Activated naive CD4-positive, alpha-beta T cell treated with anti-CD3 and anti-CD28 coated beads, Interleukin-2, amount 50 U/mL, for 16 hours (primary cell): ENCODE measurements at places on chromosomes 12 and 14.

GRCh38 chr12:112705037-112705632 lies 86.4 kb upstream of the RPH3A start:
- no peak for DNase-seq

DNA sequence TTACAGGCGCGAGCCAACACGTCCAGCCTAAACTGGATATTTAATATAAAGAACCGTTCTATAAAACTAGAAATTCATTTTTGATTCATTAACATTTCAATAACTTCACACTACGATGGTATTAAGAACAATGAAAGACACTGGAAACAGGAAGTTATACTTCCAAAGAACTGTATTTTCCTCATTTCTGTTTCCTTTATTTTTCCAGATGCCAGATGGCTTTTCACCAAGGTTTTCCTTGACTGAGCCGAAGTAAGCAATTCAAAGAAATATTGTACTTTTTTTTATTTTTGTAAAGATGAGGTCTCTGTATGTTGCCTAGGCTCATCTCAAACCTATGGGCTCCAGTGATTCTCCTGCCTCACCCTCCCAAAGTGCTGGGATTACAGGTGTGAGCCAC lies 28.2 kb downstream of the EEA1 start:
- DNase-seq, result no peak

DNA sequence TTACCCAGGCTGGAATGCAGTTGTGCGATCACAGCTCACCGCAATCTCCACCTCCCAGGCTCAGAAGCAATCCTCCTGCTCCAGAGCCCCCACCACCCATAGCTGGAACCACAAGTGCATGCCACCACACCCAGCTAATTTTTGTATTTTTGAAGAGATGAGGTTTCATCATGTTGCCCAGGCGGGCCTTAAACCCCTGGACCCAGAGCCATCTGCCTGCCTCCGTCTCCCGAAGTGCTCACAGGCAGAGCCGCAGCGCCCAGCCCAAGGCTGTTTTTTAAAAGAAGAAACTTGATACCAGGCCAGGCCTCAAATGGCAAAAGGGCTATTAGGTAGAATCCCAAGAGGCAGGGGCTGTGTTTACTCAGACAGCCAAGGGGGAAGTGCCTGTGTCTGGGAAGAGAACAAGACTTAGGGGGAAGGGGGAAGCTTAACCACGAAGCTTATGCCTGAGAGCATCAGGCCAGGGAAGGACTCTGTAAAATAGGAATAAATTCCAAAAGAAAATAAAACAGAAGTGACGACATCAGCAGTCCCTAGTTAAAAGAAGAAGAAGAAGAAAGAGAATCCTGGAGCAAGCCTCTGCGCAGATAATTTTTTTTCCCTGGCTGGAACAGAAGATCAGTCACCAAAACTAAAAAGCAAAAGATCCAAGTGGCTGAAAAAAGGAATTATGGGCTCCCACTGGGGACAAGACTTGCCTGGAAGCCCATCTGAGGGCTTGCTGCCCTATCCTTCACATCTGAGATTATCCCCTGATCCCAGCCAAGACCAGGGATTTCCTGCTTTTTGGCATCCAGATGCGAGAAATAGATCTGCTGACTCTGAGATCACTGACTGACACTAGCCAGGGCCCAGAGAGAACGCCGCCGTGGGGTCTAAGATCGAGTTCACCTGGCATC lies 170.5 kb downstream of the NDUFA12 start:
- no peak for DNase-seq

DNA sequence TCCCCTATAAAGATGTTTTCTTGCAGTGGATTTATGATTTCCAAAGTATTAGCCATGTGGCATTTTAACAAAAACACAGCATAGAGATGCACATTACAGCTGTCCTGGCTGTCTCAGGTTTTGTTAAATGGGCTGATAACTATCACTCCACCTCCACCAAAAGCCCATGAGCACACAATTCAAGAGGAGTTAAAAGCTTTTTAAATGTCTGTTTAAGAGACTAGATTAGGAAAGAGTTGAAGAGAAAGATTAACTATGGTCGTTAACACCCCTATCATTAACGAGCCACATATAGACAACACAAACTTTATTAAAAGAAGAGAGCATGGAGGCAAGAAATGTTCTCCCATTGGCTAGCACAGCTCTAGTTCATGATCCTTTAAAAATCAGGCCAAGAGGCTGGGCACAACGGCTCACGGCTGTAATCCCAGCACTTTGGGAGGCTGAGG lies 14.5 kb downstream of the CBX5 start:
- no peak for DNase-seq

DNA sequence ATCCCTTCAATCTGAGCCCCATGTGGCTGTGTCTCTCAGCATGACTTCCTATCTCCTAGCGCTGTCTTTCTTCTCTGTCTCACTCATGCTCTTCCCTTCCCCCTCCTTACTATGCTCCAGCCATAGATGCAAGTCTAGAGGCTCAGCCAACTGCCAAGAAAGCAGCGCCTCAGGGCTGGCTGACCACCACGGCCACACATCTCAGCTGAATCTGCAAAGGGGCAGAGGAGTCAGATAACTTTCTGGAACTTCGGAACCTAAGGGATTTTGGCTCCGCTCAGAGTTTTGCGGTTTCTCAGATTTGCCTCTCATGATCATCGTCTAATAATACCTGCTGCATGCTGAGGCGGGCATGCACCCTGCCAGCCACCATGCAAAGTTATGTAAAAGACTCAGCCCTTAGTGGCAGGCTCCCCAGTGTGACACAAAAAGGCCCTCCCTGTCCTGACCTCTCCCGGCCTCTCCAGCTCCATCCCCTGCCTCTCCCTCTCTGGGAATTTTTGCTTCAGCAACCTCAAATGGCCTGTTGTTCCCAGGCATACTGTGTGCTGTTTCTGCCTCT lies 5.0 kb upstream of the FGF6 start:
- no peak for DNase-seq

DNA sequence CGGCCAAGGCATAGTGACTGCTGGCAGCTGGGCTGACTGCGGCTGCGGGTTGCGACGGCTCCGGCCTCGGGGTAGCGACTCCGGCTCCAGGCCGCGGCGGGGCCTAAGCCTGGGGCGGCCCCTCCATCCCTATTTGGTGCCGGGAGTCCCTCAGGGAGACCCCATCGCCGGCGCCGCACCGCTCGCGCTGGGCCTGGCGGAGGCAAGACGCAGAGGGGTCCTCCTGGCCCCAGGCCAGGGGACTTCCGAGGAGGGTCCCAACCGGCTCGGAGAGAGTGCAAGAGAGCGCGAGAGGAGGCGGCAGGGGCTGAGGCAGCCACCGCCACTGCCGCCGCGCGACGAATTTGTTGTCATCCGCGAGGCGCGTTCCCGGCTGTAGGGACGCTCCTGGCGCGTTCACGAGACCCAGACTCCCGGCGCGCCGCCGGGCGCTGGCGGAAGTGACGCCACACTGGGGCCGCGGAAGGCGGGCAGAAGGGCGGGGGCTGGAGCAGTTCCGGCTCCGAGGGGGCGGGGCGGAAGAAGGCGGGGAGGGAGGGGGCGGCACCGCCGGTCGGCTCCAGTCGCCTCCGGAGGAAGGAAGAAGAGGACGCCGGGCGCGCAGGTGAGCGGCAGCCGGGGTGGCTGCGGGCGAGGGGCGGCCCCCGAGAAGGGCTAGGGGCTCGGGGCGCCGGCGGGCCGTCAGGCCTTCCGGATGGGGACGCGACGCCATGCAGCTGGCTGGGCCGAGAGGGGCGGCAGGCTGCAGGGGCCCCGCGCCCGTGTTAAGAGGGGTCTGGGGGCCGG lies at the start of the genes ATG2B and GSKIP:
TSS of gene ATG2B (minus strand) at position 377 of the 786 bp plus-strand sequence. CDS start at position 12, 365 bp downstream.
TSS of gene GSKIP (plus strand) at position 562 of the 786 bp plus-strand sequence. CDS start 18,722 bp downstream, outside the sequence.
- peak; percentile 97 for DNase-seq

- no peak for DNase-seq
These were observed 180.2 kb upstream of the MYL2 start for GRCh38 chr12:111100554-111100953.

- no peak for DNase-seq
These were observed 18.1 kb upstream of the KSR2 start for GRCh38 chr12:117986705-117987469.

DNA sequence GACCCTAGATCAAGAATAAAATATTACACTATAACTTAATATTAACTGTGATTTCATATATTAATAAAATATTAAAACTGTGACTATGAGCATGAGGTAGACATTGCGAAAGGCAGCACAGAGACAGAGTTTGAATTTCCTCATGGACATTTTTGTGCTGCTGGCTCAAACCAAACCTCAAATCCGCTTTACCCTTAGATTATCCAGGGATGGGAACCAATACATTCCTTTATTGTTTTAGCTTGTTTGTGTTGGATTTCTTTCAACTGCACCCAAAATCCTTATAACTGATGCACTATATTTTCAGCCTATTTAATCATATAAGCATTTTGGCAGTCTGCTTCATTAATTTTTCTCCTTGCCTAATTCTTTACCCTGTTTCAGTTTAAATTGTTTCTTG lies 436.7 kb downstream of the ATP23 start:
- DNase-seq, result no peak

DNA sequence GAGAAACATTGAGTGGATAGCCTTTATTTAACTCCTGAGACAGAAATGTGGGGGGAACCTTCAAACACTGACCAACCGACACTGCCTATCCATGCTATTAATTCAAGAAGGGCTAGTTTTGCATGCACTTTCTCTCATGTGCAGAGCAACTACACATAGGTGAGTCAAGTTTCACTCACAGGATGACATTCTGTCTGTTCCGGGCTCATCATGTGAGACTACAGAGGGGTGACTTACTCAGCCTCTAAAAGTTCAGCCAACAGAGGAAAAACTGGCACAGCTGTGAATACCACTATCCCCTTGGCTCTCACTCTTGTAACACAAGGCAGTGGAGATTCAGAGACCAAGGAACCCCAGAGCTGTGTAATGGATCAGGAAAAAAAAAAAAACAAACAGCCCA lies 13.3 kb downstream of the BEST3 start:
- DNase-seq, result no peak

- DNase-seq, result no peak
These were observed 59.6 kb downstream of the ZFP36L1 start for GRCh38 chr14:68733086-68733914.

DNA sequence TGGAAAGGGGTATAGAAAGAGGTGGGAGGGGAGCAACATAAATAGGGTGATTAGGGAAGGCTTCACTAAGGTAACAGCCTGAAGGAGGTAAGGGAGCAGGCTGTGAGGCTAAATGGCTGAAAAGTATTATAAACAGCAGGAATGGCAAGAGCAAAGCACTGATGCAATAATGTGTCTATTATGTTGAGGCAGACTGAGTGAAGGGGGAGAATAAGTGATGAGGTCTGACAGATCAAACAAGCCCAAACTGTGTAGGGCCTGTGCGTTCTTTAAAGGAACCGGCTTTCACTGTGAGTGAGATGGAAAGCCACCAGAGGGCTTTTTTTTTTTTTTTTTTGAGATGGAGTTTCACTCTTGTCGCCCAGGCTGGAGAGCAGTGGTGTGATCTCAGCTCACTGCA lies 6.7 kb upstream of the VCPKMT start:
- DNase-seq, result no peak
